Activated CD4-positive, alpha-beta T cell treated with anti-CD3 and anti-CD28 coated beads for 48 hours (primary cell): ENCODE measurements at places on chromosomes 5 and 9.

DNA sequence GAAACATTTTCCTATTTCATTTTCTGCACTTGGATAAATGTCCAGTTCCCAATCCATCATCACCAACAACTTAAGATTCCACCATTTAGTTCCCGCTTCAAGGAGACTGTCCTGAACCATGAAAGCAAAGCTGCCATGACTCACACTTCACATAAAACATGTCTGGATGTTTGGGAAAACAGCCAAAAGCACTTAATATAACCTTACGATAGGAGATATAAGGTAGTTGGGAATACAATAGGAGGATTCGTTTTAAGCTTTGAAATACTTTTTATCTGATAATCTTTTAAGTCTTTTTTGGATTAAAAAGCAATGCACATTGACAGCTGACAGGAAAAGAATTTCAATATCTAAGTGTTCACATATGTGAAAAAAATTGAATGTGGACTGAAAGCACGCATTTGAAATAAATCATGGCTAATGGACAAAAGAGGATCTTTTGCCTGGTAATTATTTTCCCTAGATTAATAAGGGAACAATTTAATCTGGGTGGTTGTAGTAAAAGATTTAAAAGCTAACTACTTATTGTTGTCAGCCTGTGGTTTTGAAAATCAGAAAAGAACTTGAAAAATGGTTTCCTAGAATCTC, 17.3 kb upstream of the TGFBI start:
- DNase-seq = no peak

DNA sequence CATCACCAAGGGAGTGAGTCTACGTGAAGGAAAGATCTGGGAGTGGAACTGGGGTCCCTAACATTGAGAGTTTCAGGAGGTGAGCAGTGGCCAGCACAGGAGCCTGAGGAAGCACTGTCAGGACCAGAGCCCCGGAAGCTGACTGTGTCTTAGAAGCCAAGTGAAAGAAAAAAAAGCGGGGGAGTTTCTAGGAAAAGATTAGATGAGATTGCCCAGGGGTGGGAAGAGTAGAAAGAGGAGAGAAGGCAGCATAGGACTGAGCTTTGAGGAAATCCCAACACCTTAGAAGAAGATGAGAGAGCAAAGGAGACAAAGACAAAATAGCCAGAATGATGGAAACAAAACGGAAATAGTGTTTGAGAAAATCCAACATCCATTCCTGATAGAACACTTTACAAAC, 37.0 kb upstream of the LRRTM2 start:
- DNase-seq = no peak

DNA sequence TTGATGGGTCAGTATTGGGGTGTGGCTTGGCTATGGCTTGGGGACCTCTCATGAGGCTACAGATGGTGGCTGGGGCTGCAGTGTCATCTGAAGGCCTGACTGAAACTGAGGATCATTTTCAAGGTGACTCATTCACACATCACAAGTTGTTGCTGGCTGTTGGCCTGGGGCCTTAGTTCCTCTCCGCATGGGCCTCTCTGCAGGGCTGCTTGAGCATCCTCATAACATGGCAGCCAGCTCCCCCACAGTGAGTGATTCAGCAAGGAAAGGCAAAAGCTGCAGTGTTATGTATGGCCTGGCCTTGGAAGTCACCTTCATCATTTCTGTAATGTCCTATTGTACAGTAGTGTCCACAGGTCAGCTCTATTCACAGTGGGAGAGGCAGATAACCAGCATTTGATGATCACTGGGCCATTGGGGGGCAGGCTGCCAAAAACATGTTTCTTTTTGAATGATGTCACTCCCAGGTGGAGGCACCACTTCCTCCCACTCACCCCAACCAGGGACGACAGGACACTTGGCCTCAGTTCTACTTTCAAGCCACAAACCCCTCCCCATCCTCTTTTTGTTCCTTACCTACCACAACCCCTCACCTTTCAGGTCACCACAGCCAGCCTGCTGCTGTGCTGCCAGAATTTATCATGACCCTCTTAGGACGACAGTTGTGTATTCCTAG, 14.4 kb downstream of the FGD3 start:
- peak; percentile 74 for DNase-seq

DNA sequence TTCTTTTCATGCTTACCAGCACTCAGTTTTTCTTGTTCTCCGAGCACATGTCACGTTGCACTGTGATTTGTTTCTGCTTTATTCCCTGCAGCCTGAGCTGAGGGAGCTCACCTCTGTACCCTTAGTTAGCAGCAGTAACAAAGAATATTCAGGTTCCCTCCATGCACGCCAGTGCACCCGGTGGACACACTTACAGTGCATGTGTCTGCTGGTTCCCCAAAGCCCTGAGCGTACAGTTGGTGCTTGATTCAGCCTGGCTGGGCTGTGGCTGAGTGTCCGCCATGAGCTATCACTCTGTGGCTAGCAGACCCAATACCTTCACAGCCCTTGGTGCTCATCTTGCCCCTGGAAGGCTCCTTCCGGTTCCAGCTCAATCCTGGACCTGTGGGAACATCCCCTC, 93.5 kb downstream of the MVB12B start:
- DNase-seq = no peak

- peak; percentile 46 for DNase-seq
Observed at GRCh38 chr9:91253488-91253887, 108.2 kb downstream of the AUH start.

DNA sequence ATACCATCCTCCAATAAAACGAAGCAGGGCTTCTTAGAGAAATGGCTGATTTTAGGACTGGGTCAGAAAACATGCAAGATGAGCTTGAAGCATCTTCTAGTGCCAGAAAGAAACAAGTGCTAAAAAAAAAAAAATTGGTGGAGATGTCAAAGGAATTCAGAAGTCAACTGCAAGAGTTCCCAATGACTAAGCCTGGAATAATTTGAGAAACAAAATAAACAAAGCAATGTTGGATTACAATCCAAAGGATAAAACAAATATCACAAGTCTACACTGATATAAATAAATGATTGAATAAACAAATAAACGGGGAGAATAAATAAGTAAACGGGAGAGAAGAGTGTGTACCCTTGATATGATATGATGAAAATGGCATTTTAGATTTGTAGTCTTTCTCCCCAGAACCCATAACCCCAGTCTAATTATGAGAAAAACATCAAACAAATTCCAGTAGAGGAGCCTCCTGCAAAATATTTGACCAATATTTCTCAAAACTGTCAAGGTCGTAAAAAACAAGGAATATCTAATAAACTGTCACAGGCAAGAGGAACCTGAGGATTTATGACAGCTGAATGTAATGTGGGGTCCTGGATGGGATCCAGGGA, 63.5 kb upstream of the CCL21 start:
- no peak for DNase-seq

DNA sequence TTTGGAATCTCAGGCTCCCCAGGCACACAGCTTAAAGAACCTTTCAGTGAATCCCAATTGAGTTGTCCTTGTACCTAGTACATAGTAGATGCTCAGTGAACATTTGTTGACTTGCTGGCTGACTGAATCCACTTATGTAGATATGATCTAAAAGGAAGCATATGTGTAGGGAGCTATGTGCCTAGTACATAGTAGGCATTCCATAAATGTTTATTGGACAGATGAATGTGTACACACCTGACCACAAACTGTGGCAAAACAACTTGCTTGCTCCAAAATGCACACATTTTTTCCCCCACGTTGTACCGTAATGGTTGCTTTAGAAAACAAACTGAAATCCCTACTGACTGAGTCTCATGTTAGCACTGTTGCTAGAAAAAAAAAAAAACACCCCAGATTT, 80.2 kb upstream of the IL12B start:
- DNase-seq = no peak

DNA sequence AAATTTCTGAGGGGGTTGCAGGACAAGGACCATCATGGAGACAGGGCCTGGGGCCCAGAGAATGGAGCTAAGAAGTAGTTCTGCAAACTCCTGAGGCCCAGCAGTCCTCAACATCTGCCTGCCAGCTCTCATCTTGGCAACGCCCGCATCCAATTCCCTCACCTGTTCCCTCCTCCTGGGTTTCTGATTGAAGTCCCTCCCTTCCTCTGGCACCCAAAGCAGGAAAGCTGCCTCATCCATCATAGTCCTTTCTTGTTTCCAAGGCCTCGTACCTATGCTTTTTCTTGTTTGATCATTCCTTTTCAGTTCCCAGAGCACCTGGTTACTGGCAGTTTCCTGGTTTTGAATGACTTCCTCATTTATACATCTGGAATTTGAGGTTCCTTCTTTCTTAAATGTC, 181.3 kb downstream of the NR2F1-AS1 start:
- no peak for DNase-seq

- DNase-seq = no peak
Observed at GRCh38 chr9:134007150-134007549, 15.0 kb upstream of the VAV2 start.

GRCh38 chr5:138033386-138033808, 518 bp upstream of the FAM13B start:
- no peak for DNase-seq

DNA sequence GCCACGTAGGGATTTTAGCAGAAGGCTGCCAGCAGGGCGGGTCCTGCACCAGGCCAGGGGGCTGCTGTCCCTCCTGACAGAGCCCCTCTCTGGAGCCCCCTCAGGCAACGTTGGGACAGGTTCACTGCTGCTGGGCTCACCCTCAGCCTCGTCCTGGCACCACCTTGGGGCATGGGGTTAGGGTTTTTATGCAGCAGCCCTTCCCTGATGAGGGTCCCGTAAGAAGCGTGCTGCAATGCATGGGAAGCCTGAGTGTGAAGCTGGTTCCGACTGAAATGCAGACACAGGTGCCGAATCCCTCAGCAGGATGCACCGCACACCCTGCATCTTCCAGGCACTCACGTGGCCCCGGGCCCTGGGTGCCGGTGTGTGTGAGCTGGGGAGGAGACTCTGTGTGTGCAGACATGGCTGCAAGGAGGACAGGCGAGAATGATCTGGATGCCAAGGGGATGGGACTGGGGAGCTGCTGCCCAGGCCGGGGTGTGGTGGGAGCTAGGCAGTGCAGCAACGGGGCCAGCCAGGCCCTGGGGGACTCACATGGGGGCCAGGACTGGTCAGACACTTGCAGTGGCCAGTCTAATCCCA, 27.1 kb downstream of the ZDHHC11B start:
- peak; percentile 9 for DNase-seq

DNA sequence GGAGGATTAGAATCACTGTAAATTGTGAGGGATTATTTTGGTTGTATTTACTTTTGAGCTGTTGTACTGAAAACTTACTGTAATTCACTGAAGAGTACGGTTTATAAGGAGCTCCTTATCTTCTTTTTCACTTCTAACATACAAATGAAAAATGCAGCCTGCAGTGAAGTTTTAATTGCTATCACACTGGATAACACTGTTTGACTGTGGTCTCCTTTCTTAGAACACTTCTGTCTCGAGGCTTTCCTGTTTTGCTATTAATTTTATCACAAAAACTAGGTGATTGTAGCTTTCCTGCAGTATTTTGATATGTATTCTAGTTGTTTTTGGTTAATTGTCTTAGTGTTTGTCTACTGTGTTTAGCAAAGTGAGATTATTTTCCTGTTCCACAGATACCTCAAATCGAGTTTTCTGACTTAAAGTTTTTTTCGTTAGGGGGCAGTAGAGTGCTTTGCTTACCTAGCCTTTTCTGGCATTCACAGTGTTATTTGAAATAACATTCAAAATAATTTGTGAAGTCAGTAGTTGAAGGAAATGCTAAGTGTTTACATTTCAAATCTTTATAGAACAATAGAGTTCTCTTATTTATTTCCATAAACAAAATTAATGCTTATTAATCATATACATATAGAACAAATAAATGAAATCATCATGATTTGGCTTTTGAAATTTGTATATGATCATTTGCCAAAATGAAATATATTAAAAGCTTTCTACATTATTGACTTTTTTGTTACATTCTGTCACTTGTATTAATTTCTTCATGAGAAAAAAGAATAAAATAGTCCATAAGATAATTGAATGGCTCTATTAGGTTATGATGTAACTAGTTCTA, 52.9 kb downstream of the COMMD10 start:
- DNase-seq = no peak

GRCh38 chr9:76292658-76293057, 101.6 kb downstream of the RFK start:
- DNase-seq = no peak

- no peak for DNase-seq
Observed at GRCh38 chr5:125696762-125697161, 726.4 kb upstream of the GRAMD2B start.

- DNase-seq = no peak
Observed at GRCh38 chr5:5217371-5217770, 77.2 kb downstream of the ADAMTS16 start.

- peak; percentile 78 for DNase-seq
Observed at GRCh38 chr9:100437860-100438805, 11.2 kb downstream of the MSANTD3 start.

- DNase-seq = no peak
Observed at GRCh38 chr5:147898875-147899401, 7.4 kb downstream of the C5orf46 start.

- DNase-seq = no peak
Observed at GRCh38 chr5:160921-161802, 30.1 kb upstream of the LRRC14B start.

- DNase-seq = no peak
Observed at GRCh38 chr5:93343570-93343969, 237.4 kb downstream of the NR2F1-AS1 start.

DNA sequence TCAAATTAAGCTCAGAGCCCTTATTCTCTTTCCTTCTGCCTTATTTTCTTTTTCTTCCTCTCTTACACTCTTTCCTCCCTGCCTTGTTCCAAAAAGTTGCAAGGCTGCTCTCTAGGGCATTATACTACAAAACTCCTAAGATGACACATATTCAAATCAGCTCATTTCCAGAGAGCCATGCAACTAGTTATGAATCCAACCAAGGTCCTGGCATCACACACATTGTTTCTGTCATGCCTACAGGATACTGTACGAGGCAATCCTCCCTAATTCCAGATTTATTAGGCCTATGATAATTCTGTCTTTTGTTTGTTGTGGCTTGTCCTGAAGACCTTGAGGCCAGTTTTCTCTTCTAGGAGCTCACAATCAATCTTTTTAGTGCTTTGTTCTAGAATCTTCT, 87.0 kb upstream of the TBCA start:
- no peak for DNase-seq

DNA sequence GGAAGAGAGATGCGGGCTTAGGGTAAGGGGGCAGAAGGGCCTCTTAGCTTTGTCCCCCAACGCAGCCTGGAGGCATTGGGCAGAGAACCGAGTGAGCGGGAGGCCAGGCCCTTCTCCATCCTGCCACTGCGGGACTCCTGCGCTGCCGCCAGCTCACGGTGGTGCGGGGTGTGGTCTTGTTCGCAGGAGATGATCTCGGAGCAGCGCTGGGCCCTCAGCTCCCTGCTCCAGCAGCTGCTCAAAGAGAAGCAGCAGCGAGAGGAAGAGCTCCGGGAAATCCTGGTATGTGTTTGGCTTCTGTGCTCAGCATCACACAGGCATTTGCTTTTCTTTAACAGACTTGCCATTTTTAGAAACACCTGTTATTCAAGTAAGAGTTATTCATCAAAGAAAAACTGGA, 41.3 kb downstream of the LRSAM1 start:
- no peak for DNase-seq

- no peak for DNase-seq
Observed at GRCh38 chr9:97768746-97769145, 71.6 kb upstream of the XPA start.
